ENCODE measurements at places on chromosomes 6 and 20. TPM values are rescaled to one million over a fixed set of nuclear protein-coding genes. Genes with fewer than 3 reads are reported as not detected.

BANF2 gene
- not detected for total RNA-seq

PACSIN1 gene
- not detected for total RNA-seq

TEAD3 gene
- total RNA-seq: 14.8 TPM

NOTCH4 gene
- total RNA-seq: 21.1 TPM

CST7 gene
- total RNA-seq: 1.0 TPM

FAM120B gene
- total RNA-seq: 10.7 TPM

CDH4 gene
- total RNA-seq: 0.38 TPM

EMILIN3 gene
- 0.33 TPM for total RNA-seq

IRAK1BP1 gene
- total RNA-seq: 1.00 TPM

CTAGE9 gene
- not detected for total RNA-seq

LZTS3 gene
- 17.1 TPM for total RNA-seq

HLA-DPB1 gene
- 16.7 TPM for total RNA-seq

IL17A gene
- not detected for total RNA-seq

GMEB2 gene
- total RNA-seq: 7.3 TPM

TSPYL4 gene
- total RNA-seq: 3.6 TPM

SEL1L2 gene
- total RNA-seq: not detected

SCGN gene
- not detected for total RNA-seq

CYP39A1 gene
- total RNA-seq: 3.8 TPM

ABCC10 gene
- 9.2 TPM for total RNA-seq

NINL gene
- total RNA-seq: 6.1 TPM

TFAP2C gene
- total RNA-seq: 0.11 TPM
